ENCODE measurements at places on chromosomes 4 and X.
A peak's percentile ranks its signal among the peaks of the same experiment; 100 is the strongest.

- DNase-seq: no peak
Measured at GRCh38 chr4:188295899-188296298, 156.7 kb downstream of the TRIML1 start.

DNA sequence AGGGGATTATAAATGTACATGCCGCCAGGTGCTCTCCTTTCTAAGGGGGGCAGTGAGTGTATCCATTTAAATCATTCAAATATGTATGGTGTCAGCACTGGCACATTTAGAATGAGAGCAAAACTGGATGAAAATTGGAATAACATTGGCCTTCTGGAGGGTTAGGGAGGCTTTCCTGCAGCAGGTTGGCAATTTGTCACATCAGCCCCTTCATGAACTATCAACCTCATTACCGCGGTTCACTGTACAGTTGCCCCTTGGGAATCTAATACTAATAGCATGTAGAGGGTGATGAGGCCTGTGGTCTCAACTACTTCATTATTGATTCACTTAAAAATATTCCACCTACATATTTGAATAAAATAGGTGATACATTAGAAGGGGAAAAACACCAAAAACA is 117.9 kb downstream of the PDHA2 start:
- DNase-seq: no peak

DNA sequence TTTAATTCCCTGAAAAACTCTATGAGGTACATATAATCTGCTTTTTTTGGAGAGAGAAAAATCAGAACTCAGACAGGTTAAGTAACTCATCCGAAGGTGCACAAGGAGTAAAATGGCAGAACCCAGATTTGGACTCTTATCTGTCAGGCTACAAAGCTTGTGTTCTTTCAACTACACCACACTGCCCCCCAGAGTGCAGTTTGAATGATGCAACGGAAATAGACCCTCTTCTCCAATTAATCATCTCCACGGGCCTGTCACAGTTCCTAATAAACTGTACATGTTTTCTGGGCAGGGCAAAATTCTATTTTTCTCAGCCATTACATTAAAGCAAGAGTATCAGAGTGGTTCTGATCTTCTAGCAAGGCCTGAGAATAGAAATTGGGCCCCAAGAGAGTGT is 35.3 kb upstream of the DCX start:
- peak; percentile 64 for DNase-seq

GRCh38 chrX:27815209-27815608 is 7.4 kb downstream of the MAGEB10 start:
- no peak for DNase-seq

- DNase-seq: no peak
Measured at GRCh38 chrX:74179071-74179470, 124.9 kb upstream of the ZCCHC13 start.

GRCh38 chr4:78379040-78379439 is 172.5 kb upstream of the ANXA3 start:
- DNase-seq: no peak

DNA sequence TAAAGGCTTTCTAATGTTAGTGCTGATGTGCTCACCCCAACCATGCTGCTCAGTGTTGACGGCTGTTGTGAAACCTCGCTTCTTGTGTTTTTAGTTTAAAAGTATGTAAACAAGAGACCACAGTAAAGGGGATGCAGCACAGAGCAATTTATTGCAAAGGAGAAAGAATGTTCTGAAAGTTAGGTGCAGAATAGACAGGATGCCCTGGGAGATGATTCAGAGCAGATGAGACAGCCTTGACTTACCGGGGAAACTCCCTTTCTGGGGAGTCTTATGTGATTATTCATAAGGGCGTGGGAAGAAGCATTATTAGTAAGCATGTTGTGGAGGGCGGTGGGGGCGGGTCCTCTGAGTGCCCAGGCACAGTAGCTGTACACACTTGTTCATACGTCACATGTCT is 47.7 kb downstream of the EVC start:
- no peak for DNase-seq

- peak; percentile 69 for DNase-seq
Measured at GRCh38 chr4:180058691-180059215, 2184.4 kb upstream of the TENM3 start.

DNA sequence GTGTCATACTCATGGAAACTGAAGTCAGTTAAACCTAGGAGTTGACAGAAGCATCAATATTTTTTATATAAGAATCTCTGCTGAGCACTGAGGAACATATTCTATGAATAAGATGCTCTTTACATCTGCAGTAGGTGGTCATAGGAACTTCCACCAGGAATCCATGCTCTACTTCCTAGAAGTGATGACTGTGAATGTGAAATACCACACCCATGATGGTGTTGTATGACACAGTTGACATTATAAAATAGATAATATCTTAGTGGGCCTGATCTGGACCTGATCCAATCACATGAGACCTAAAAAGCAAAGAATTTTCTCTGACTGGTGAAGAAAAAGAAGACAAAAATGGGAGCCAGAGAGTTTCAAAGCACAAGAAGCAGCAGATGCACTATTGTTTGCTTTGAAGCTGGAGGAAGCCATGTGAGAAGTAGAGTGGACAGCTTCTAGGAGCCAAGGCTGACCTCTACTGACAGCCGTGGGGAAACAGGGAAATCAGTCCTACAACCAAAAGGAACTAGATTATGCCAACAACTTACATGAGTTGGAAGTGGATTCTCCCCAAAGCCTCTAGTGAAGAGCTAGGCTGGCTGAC is 68.6 kb upstream of the HS3ST1 start:
- DNase-seq: no peak

GRCh38 chr4:176927664-176928063 is 134.9 kb upstream of the VEGFC start:
- no peak for DNase-seq

DNA sequence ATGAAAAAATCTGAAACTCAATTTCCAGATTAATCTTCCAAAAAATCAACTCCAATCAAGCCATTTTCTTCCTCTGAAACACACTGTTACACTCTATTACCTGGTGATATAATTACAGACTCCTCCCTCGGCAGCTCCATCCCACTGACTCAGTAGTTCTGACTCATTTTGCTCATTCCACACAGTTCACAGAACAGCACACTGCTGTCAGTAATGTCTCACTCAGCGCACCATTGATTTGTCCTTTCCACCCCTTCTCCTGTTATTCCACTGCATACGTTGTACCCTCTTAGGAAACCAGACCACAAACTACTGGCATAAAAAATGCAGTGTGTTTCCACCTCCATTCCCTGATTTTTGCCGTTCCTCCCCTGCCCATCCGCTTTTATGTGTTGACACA is 212.7 kb downstream of the SLIT2 start:
- DNase-seq: no peak

GRCh38 chr4:3371033-3372001 is 70.5 kb upstream of the HGFAC start:
- DNase-seq: no peak

DNA sequence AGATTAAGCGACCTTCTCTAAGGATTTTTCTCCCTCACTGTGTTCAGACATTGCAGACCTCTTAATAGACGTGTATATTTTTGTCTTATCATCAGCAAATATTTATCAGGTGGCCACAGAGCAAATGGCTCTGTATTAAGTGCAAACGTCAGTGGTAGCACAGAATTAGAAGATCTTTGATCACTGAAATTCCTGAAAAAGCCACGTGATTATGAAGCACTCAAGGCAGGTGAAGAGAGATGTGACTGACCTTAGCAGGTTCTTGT is 105.9 kb upstream of the TBC1D9 start:
- no peak for DNase-seq

- DNase-seq: no peak
Measured at GRCh38 chr4:42637867-42638266, 19.0 kb downstream of the ATP8A1 start.

- DNase-seq: no peak
Measured at GRCh38 chrX:102580891-102581290, 18.4 kb upstream of the ARMCX5 start.

DNA sequence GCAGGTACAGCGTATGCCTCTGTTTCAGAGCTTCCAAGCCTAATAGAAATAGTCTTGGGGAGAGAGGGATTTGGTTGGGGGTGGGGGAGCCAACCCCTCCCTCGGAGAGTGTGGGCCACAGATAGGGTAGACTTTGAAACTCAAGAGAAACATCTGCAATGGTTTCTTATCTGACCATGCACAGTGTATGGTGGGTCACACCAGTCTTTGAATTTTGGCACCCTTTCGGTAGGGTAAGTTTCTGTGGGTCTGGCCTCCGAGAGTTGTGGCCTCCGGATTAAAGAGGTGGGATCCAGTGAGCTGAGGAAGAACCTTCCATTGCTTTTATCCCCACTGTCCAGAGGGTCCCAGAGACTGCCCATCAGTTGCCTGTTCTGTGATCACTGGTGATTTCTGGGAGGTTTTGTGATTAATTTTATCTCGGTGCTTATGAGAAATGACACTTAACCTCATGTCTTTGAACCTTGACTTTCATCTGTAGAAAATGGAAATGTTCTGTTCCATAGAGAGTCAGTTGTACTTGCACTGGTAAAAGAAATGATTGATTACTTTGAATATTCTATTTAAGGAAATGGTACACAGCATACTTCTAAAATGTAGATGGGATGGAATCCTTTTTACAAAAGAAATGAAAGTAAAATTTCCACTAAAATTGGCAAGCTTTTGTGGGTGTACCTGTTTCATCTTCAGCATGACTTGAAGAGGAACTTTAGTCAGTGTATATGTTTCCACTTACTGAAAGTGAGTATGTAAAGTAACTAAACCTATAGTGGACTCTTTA is 62.7 kb downstream of the TMEM131L start:
- DNase-seq: no peak

- no peak for DNase-seq
Measured at GRCh38 chrX:54180403-54180802, 2.7 kb downstream of the FAM120C start.

- DNase-seq: no peak
Measured at GRCh38 chr4:38695809-38696208, 31.8 kb downstream of the KLF3 start.

- DNase-seq: no peak
Measured at GRCh38 chr4:8035371-8035780, 95.7 kb upstream of the AFAP1 start.

DNA sequence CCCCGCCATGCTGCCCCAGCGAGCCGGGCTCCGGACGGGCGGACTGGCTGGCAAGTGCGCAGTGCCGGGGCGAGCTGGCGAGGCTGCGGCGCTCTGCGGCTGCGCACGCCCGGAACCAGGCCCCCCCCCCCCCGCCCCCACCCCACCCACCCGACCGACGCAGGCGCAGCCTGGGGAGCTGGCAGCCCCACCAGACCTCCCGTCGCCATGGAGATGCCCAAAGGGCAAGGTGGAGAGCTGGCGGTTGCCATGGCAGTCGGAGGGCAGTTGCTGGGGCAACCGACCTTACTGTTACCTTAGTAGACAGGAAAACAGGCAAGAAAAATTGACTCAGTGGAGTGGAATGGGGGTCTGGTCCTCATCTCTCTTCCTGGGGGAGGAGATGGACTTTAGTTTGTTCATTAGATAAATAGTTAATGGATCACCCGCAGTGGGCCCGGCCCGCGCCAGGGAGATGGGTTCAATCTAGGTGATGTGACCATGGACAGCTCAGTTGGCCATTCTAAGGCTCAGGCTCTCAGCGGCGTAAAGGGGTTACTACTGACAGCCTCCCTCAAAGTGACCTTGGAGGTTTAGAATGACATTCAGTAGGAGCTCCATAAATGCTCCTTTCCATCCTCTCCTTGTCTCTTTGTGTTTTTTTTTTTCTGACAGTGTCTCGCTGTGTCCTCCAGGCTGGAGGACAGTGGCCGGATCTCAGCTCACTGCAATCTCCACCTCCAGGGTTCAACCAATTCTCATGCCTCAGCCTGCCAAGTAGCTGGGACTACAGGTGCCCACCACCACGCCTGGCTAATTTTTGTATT is at the start of gene PCSK1N:
Gene PCSK1N (minus strand): TSS at position 87 of the 806 bp plus-strand sequence. CDS start 78 bp downstream, at position 9.
- DNase-seq: peak; percentile 21

DNA sequence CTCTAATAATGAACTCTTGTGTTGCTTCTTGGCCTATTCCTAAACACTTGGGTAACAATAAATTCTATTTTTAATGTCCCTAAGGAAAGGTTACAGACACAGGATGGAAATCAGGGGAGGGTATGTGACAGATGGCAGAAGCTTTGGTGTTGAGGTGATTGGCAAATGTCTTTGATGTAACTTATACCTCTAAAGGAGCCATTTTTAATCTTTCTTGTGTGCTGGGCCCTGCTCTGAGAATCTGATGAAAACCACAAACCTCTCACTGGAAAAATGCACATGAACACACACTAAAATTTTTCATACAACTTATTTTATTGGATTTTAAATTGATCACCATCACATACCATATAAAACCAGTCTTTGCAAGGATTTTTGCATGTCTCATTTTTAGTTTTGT is 17.7 kb downstream of the FRYL start:
- DNase-seq: no peak

DNA sequence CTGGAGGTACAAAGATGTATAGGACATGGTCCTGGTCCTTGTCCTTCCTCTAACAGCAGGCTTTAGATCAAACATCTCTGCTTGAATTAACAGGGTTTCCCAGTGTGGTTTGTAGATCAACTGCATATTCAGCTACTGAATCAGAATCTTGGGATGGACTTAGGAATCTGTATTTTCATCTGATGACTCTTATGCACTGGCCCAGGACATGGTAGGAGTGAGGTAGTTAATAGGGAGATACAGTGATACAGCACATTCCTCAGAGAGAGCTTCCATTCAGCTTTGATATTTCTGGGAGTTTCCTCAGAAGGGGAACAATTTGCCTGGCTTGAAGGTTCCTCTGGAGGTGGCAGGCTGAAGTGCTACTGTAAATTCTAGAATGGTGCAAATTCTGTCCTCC is 203.1 kb downstream of the LARP7 start:
- DNase-seq: no peak

- DNase-seq: no peak
Measured at GRCh38 chr4:4803216-4803911, 56.1 kb upstream of the MSX1 start.

GRCh38 chrX:152600853-152601633 is 36.7 kb upstream of the GABRQ start:
- DNase-seq: no peak

DNA sequence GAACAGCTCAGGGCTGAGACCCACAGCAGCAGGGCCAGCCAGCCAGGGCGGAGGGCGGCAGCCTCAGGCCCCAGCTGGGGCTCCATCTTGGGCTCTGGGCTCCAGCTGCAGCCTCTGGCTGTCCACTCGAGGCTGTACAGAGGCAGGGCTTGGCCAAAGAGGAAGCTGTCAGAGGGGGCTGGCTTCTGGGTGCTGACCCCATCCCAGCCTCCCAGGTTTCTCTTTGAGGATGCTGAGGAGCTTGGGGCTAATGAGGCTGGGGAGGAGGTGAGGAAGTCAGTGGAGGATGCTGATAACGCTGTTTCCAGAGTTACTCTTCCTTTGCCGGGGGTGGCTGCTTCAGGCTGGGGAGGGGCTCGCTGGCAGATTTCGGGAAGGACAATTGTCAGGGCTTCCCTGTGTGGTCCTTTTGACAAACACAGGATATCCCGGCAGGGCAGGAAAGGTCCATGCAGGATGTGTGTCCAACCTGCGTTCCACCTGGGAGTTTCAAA is at the start of gene DIPK2B:
Gene DIPK2B (minus strand): TSS at position 136 of the 494 bp plus-strand sequence. CDS start 50 bp downstream, at position 86.
- DNase-seq: no peak
